Cerebellum (tissue), 4 donors: ENCODE measurements at places on chromosomes 5 and 9. TPM values are rescaled to one million over a fixed set of nuclear protein-coding genes. Genes with fewer than 3 reads are reported as not detected.

DNA sequence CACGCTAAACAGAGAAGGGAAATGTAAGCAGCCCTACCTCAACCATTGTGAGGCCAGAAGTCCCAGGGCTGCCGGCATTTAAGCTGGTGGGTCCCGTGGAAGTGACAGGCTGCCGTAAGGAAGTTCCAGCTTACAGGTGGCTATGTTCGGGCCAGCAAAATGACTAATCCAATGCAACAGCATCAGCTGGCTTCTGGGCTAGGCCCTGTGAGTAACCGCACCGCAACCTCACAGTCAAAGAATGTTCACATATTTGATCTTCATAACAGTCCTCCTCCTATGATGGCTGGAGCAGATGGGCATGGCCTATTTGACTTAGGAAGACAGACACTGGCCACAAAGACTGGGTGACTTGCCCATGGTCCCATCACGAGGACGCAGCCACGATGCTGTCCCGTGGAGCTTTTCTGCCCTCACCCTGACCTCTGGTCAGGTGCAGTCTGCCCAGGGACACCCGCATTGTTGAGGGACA is 88.2 kb downstream of the LIFR start:
- no peak for DNase-seq

DNA sequence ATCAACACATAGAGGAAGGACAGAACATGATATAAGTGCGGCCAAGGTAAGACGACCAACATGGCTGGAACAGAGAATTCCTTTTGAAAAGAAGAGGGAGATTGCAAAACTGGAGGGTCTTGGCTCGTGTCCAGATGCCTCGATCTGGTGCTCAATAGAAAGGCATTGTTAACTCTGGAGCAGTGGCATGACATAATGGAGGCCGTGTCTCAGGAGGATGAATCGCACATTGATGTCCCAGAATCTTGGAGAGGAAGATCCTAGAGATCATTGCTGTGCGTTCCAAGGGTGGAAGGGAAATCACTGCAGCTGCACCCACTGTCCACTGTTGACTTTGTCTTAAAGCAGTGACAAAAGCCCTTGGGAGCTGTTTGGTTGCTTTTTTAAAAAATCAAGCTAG is 30.9 kb downstream of the GRAMD2B start:
- DNase-seq: peak; percentile 5

The ECPAS gene
- total RNA-seq: 89.0 TPM

- DNase-seq: no peak
Measured at GRCh38 chr5:14343376-14343775, 200.2 kb downstream of the TRIO start.

DNA sequence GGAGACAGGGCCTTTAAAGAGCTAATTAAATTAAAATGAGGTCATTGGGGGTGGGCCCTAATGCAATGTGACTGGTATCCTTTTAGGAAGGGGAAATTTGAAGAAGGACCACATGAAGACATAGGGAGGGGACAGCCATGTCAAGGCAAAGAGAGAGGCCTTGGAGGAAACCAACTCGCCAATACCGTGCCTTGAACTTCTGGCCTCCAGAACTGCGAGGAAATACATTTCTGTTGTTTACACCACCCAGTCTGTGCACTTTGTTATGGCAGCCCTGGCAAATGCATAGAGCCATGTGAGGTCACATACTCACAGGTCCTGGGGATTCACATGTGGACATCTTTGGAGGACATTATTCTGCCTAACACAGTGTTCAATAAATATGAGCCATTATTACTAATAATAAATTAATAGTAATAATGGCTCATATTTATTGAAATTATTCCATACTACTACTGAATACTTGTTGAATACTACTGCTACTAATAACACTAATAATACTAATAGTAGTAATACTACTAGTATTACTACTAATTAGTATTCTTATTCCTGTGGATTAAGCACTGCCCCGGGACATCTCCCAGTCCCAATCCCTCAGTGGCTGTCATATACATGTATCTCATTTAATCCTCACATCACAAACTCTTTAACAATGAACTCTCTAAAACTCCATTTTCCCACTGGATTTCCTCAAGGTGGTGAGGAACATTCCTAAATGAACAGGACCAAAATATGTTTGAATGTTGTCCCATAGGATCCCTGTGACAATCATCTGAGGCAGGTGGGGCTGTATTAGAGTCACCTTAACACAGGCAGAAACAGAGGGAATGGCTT is 8.4 kb downstream of the TRAF1 start:
- DNase-seq: no peak

The SLCO4C1 gene
- total RNA-seq: 0.45 TPM

DNA sequence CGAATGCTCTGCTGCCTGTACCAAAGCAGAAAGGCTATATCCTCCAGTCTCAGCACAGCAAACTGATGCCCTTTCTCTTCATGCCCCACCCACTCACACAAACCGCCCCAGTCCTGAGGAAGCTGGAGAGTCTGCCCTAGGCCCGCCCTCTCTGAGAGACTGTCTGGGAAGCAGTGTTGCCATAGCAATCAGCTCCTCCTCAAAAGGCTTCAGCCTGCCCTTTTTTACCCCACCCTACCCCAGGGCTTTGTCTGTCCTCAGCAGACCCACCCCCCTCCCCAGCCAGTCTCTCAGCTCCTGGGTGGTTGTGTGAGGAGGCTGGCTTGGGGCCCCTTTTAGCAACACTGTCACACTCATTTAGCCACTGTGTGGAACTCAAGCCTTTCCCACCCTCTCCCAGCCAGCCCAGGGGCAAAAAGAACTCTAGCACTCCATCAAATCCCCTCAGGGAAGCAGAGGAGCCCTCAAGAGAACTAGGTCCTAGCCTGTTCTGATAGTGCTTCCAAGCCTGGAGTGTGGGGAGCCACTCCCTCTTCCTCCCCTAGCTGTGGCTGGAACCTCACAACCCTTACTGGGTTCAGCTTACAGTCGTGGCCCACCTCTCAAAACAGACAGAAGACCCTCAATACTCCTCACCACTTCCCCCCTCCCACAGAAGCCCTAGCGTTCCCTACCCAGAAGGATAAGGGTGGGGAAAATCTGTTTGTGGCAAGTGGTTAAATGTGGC is 1.4 kb downstream of the ATOSB start:
- DNase-seq: peak; percentile 67

The KLHL3 gene
- 18.0 TPM for total RNA-seq

- no peak for DNase-seq
Measured at GRCh38 chr5:150780187-150780692, 1.7 kb downstream of the SMIM3 start.

The ACER2 gene
- total RNA-seq: 7.9 TPM

DNA sequence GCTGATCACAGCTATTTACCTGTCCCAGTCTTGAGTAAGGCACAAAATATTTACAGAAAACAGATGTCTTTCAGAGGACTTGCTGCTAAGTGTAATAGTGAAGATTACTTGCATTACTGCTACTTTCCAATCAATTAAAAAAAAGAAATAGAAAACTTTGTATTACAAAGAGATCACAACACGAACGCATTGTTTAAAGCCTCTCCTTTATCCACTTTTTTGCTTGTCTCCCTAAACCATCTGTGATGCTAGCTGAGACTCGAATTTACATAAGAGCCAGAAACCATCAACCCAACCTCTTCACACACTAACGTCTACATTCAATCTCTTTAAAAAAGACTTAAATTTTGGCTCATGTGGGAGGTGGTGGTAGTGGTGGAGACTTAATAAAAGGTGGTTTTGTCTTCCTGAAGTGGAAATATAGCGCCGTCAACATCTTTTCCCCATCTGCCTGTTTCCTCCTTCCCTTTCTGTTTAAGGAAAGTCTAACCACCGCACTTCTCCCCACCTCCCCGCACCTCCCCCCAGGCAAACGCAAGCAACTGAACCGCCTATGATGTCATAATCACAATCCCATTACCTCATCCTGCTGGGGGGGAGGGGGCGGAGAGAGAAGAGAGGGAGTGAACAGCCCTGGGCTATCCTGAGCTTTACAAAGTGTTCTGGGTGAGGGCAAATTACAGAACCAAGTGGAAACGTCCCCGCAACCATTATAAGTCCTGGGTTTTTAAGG is 948 bp upstream of the FAM53C start:
- peak; percentile 87 for DNase-seq

- no peak for DNase-seq
Measured at GRCh38 chr9:83466877-83467276, 71.3 kb downstream of the FRMD3 start.

The TPPP gene
- total RNA-seq: 12.2 TPM

The CDH12 gene
- total RNA-seq: 39.0 TPM

The LOX gene
- total RNA-seq: 3.3 TPM

DNA sequence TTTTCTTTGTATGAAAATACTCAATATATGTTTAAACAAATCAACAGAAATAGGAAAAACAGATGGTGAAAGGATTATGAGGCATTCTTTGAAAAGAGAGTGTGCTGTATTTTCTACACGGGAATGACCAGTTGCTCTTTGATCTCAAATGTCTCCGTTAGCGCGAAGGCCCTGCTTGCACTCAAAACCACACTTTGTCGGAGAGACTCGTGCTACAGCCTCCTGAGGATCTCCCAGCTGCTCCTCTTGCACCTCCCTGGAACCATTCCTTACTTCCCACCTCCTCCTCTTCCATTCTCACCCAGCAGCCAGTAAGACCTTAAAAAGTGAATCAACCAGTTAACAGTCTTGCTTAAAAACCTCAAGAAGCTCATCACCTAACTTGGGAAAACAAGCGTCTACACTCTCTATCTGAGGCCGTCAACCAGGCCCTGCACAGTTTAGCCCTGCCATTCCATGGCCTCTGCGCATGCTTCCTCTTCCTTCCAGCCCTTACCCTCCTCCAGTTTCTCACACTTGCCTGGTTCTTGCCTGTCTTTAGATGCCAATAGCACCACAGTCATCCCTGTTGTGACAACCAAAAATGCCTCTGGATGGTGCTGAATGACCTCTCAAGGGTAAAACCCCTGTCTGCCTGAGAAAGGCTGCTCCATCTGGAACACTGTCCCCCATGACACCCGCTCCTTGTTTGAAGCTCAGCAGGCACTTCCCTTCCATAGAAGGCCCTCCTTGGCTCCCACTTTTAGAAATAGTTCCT is 594.7 kb upstream of the WWC1 start:
- DNase-seq: no peak

The POU5F2 gene
- 8.7 TPM for total RNA-seq
